ENCODE measurements at places on chromosomes 2 and 18.

DNA sequence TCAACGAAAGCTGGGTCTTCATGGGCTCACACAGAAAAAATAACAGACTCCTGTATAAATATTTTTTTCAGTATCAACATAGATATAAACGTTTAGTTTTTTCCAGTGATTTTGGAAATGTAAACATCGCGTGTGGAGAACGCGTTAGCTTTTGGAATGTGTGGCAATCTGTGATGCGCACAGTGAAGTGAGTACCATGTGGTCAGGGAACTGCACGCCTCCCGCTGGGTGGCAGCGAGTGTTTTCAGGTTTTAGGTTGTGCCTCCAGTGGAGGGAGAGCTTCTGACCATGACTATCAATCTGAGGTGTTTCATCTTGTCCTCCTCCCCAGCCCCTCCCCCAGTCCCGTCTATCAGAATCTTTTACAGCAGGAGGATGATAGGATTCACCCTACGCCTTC is 127.8 kb downstream of the ARHGAP28 start:
- no peak for DNase-seq

- no peak for DNase-seq
Measured at GRCh38 chr2:175903384-175903936, 98.6 kb downstream of the LNPK start.

GRCh38 chr2:113164930-113165585 is 8.7 kb upstream of the PSD4 start:
- no peak for DNase-seq

DNA sequence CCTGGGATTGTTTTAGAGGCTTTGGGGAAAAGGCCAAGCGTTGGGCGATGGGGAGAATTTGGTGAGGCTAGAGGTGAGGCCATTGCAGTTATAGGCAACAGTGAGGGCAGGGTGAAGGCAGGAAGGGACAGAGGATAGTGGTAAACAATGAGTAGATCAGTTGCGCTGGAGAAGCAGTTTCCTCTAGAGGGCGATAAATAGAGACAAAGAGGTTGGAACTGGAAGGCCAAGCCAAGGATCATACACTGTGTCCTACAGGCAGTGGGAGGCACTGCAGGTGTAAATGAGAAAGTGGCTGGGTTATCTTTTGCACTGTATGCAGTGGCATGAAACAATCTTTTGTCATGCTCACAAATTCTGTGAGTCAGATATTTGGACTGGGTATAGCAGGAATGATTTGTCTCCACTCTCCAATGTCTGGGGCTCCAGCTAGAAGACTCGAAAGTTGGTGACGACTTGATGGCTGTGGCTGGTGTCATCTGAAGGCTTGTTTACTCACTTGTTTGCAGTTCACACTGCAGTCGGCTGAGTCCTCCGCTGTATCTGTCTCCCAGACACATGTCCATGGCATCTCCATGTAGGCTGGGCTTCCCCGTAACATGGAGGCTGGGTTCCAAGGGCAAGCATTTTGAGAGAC is 82.1 kb downstream of the TNP1 start:
- no peak for DNase-seq

- DNase-seq, result no peak
Measured at GRCh38 chr2:180456801-180457200, 449.7 kb upstream of the CWC22 start.

DNA sequence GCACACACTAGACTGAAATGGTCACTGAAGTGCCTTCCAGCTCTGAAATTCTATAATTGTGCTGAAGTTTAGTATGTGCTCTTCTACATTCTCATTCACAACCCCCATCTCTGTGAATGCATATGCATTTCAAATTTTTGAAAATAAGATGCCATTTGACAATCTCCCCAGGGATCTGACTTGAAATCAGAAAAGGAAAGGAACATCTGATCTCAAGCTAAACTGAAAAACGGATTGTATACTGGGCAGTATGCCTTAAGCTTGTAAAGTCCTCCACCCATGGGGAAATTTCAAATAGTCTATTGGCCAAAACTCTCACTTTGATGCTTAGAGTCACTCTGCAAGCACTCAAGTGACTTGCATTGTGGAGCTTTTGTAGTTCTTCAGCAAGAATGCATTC is 22.9 kb downstream of the FAP start:
- DNase-seq, result no peak

- no peak for DNase-seq
Measured at GRCh38 chr2:167415068-167415467, 526.8 kb downstream of the XIRP2 start.

DNA sequence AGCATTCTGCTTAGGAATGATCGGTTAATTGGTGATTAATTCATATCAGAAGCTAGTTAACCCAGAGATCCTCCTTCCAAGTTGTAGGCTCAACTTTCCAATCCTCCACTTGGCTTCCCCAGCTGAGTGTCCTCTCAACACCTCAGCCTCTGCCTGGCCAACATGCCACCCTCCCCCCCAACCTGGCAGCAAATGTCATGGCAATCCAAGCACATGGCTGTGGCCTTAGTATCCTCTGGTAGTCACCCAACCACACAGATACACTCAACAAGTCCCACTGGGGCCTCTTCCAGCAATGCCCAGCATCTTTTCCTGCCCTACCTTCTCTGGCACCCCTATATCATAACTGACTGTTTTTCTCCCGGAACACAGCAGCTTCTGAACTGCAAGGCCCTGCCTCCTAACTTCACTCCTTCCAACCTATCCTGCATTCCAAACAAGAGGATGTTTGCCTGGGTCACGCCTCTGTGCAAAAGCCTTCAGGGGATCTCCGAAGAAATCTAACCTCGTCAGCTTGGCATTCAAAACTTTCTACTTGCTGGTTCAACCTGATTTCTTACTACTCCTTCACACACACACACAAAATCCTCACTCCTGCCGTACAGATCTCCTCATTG is 195.0 kb downstream of the CYP26B1 start:
- no peak for DNase-seq

All from activated gamma-delta T cell treated with anti-CD3 and anti-CD28 coated beads, Interleukin-2, amount 50 U/mL, for 16 hours (primary cell).